Glomerular endothelial cell (primary cell): ENCODE measurements at places on chromosomes 11 and 22.

DNA sequence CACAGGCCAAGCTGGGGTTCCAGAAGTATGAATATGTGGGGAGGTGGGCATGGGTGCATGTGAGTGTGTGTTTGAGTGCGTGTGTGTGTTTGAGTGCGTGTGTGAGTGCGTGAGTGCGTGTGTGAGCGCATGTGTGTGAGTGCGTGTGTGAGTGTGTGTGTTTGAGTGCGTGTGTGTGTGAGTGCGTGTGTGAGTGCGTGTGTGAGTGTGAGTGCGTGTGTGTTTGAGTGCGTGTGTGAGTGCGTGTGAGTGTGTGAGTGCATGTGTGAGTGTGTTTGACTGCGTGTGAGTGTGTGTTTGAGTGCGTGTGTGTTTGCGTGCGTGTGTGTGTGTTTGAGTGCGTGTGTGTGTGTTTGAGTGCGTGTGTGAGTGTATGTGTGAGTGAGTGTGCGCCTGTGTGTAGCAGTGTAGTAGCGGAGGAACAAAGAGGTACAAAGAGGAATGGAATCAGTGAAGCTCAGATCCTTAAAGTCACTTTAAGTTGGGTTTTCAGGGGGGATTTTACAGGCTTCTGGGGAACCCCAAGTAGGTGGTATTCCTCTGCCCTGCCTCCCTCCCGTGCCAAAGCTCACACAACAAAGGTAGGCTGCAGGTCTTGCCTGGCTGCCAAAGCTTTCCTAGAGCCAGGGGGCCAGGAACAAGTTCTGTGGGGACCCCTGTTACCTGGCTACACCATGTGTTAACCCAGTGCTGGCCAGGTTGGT, 137.1 kb downstream of the KIRREL3 start:
- DNase-seq: no peak

GRCh38 chr22:24816806-24817205, 10.8 kb downstream of the SGSM1 start:
- DNase-seq: no peak

DNA sequence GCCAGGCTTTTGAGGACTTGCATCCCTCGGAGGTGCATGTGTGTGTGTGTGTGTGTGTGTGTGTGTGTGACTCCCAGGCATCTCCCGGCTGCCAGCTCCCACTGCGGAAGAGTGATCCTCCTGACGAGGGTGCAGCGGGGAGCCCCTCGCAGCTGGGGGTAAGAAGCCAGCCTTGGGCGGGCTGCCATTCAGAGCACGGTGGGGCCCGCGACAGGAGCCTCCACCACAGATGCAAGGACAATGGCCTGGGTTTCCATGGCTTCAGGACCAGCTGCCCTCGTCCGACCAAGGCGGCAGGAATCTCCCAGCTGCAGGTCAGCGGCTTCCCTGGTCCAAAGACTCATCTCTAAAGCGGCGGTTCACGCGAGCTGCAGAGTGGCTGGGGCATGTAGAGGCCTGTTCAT, 908.5 kb downstream of the BRD1 start:
- DNase-seq: no peak

DNA sequence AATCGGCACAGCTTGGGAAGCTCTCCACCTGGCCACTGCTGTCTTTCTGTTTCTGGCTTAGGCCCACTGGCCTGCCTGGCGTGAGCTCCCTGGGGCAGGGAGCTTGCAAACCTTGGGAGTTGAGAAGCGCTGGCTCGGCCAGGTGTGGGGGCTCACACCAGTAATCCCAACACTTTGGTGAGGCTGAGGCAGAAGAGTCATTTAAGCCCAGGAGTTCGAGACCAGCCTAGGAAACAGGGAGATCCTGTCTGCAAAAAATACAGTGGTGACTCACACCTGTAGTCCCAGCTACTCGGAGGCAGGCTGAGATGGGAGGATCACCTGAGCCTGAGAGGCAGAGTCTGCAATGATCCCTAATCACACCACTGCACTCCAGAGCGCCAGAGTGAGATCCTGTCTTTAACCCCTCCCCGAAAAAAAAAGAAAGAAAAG, 4.0 kb downstream of the AP5B1 start:
- no peak for DNase-seq

DNA sequence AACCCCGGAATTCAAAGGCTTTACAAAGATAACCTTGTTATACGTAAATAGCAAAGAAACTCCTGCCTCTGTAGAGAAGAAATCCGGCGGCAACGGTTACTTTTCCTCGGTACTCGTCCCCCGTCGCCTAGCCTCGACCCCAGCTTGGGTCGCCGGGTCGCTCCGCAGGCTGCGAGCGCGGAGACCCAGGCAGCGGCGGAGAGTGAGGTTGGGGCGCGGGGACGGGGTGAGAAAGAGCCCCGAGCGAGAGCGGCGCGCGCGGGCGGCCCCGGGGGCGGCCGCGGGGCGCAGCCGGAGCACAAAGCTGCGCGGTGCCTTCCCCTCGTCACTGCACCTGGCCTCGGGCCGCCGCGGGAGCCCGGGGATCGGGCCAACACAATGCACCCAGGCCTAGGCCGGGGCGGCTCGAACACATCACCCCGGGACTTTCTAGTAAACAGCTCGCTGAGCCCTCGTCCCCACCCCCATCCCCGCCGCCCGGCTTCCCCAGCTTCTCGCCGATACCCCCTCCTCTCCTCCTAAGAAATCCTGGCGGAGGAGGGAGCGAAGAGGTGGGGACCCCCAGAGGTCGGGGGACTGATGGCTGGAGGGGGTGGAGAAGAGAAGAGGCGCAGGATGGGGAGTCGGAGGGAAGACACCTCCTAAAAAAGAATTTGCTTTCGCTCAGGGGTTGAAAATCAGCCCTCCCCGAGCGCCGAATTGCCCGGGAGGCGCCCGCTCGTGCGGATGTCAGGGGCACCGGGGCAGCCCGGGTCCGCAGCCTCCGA, 845 bp downstream of the MPPED2 start:
- no peak for DNase-seq
